ENCODE measurements at places on chromosomes 16 and 17.

DNA sequence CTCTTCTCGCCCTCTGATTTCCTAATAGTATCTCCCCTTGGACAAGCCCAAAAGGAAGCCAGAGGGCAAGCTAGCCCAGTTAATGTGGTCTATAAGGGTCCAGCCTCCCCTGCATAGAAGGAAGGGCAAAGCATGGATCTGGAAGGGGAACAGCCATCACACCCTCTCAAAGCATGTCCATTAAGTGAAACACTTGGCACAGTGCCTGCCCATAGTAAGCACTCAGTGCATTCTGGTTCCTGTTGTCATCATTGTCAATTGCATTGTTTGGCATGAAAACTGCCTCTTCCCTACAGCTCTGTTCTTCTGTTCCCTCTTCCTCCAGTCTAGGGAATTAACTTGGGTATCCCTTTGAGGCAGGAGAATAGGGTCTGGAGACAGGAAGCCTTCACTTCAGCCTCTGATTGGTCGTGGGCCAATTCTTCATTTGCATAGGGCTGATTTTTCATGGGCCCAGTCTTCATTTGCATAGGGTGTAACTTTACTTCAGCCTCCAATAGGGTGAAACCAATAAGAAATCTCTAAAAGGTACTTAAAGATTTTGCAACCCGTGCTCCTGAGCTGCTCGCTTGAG lies 81.4 kb downstream of the C17orf67 start:
- DNase-seq, result no peak

DNA sequence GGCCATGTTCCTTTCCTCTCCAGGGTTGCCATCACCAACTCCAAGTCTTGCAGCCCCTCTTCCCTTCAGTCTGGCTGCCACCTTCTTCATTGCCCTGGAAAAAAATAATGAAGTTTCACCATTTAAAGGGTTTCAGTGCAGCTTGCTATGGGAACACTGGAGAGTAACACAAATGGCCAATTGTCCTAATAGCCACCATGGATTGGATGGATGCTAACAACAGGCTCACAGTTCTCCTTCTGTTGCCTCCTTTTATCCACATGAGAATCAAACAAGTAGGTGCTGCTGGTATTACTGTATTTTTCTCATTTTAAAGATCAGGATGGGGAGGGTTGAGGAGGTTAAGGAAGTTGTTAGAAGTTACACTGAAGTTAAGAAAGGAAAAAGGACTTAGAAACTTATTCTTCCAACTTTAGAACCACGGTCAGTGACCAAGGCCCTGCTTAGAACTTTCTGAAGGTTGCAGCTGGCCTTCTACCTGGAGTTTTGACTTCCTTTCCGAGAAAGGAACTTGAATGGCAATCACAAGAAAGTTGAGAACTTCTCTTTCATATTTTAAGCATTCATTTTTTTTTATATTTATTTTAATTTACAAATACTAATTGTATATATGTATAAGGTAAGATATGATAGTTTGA lies 198.0 kb upstream of the MAF start:
- DNase-seq, result no peak

GRCh38 chr17:3910420-3911270 lies 5.6 kb downstream of the P2RX1 start:
- DNase-seq, result no peak

DNA sequence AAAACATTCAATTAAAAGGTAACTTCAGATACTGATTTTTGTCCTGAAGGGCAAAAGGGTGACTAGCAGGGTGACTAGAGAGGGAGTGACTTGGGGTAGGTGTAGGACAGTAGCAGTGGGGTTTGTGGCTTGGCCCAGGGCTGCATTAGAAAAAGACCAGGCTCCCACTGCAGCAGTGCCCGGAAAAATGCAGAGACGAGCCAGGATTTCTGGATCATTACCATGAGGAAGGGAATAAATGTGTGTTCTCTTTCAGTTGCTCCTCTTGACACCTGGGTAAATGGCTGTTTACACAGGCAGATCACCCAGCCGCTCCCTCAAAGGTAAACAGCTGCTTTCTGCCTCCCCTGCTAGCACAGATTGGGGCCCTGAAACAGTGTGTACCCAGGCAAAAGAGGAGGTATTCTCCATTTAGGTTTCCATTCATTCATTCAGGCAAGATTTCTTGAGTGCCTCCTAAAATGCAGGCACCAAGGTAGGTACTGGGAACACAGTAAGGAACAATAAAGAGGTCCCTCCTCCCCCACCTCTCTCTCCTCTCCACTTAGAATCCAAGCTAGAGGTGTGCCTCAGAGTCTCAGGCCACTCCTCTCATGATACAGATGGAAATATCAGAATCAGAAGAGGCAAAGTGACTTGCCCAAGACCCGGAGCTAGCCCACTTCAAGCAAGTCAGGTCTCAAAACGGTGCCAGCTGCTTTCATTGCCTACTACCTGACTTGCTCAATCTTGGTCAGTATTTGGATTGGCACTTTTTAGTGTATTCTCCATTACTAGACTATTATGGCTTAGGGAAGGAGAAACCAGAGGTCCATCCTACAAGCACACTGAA lies 15.2 kb upstream of the TOX3 start:
- no peak for DNase-seq

DNA sequence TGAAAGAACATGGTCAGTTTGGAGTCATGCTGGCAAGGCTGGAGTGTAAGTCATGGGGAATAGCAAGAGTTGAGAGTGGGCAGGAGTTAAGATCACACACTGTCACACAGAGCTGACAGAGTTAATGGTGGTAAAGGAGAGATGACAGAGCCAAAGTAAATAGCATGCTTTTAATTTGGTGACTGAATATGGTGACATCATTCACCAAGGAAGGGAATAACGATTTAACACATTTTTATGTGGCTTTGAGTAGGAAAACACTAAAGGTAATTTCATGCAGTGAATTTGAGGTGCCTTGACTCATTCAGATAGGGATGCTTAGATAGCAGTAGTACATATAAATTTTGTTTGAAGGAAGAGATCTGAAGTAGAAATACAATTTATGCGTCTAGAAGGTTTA lies 42.1 kb downstream of the SYNRG start:
- no peak for DNase-seq

- no peak for DNase-seq
Measured at GRCh38 chr16:1125471-1125870, 27.4 kb upstream of the CACNA1H start.

DNA sequence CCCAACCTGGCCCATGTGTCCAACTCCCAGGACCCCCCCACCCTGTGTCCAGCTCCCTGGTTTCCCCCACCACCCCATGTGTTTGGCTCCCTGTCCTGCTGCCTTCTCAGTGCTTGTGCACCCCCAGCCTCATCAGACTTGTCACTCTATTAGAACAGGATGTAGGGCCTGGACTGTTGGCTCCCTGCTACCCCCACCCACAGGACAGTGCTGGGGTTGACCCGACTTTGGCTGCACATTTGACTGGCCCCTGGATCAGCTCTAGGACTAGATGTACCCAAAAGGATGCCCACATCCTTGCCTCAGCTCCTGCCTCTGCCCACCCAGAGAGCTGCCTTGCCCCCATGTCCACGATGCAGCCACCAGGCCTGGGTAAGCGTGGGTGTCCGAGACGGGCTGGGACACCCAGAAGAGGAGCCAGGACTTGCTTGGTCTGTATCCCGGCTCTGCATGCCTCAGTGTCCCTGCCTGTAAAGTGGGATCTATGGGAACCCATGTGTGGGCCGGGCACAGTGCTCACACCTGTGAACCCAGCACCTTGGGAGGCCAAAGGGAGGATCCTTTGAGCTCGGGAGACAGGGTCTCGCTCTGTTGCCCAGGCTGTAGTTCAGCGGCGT lies 1.5 kb upstream of the CCDC57 start:
- DNase-seq, result no peak
